Naive thymus-derived CD4-positive, alpha-beta T cell (primary cell): ENCODE measurements at places on chromosomes 7 and 10.
A peak's percentile ranks its signal among the peaks of the same experiment; 100 is the strongest.

GRCh38 chr7:111802194-111802772 lies 240.0 kb upstream of the IMMP2L start:
- no peak for DNase-seq

- DNase-seq = no peak
These were observed 80.0 kb downstream of the RBM33 start for GRCh38 chr7:155724327-155725005.

DNA sequence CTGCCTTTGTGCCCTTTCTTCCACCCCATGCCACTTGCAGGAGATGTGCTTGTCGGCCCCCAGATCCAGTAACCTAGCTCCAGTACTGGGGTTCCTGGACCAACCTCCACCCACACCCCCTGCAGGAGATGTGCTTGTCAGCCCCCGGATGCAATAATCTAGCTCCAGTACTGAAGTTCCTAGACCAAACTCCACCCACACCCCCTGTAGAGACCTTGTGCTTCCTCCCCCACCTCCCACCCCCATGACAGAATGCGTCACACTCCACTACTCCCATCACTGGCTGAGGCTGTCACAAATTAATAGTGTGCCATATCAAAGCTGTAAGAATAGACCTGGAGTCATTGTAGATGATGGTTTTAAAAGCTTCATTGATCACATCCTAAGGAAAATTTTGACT lies 185.0 kb downstream of the BICC1 start:
- no peak for DNase-seq

DNA sequence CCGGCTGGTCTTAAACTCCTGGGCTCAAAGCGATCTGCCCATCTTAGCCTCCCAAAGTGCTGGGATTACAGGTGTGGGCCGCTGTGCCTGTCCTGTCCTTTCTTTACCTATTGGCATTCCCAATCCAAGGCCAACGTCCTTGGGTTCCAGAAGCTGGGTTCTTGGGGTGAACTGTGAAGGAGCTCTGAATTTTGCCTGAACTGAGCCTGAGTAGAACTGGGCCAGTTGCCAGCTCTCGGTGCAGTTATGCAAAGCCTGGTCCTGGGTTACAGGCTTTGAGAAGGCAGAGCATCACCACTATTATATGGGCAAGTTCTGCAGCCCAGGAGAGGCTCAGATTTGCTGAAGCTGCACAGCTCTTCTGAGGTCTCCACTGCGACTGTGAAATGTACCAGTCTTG lies 24.6 kb upstream of the SH2D4B start:
- DNase-seq = no peak

DNA sequence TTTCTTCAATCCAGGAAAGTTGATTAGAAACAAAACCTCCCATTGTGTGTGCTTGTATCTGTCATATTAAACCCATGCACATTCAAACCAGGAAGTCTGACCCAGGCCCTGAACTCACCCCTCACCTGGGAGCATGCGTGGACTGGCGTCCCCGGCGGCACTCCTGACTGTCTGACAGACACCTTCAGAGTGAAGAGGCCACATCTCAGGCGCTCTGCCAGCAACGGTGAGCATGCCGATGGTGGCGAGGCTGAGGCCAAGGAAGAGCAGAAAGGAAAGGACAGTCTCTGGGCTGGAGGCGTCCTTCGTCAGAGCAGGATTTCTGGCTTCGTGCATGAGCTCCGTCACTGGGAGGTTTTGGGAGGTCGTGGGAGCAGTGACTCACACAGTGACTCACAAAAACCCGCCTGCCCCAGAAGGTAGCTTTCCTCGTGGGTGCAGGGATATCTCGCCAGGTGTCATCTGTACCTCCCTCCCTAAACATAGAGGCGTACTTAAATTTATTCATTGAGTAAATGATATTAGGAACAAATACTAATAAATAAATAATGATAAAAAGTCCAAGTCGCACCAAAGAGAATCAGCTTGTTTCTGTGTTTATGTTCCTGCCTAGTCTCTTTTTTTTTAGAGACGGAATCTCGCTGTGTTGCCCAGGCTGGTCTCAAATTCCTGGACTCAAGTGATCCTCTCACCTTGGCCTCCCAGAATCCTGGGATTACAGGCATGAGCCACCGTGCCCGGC lies 13.5 kb downstream of the IQCE start:
- no peak for DNase-seq

GRCh38 chr7:94183289-94183749 lies 179.2 kb upstream of the BET1 start:
- DNase-seq = no peak

DNA sequence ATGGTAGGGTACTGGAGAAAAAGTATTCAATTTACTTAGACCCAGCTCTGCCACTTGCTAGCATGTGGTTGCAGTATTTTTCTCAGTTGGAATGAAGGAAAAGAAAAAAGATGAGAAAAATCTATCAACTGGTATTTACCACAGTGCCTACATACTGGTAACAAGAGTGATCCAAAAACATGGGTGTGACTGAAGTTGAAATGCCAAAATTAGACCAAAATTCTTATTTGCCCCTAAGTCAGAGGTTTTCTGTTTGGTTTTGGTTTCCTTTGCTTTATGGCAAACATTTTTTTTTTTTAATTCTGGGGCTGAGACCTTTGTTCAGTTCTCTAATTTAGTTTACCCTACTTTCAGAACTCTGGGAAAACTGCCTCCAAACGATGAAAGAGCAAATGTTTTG lies 12.3 kb downstream of the HYCC1 start:
- no peak for DNase-seq

DNA sequence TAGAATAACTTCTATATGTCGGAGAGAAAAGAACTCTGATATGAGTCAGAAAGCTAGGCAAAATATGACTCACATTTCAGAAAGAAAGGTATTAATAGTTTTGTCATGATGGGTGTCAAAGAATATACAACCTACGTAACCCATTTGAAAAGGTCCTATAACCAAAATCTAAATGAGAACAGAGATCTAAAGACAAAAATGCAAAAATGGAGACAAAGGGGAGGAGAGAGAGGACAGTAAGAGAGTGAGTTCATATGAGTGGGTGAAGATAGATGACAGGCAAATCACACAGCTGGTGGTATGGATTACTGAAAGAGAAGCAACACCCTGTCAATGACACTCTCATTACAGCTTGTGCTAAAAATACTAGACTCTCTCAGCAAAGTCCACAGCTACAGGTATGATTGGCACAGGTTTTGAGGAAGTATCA lies 25.6 kb downstream of the ANKMY2 start:
- no peak for DNase-seq

DNA sequence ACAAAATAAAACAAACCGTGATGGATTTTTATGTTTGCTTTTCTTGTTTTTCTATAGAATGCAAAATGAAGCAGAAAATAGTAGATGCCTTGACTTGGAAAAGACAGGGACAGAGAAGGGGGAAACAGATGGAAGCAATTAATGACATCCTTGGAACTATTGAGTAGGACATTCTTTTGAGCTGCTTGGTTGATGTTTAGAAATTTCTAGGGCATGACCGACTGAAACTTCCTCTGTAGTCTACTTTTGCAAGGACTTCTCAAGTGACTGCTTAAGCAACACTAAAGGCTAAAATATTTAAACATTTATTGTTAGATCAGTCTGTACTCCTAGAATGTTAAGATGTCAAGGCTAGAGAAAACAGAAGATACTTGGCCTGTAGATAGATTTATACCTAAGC lies 49.4 kb downstream of the VCL start:
- DNase-seq = no peak

- no peak for DNase-seq
These were observed at the start of gene PON1 for GRCh38 chr7:95324431-95324830. Gene PON1 (minus strand): TSS chr7:95324532. CDS start chr7:95324475, 57 bp downstream.

- DNase-seq = no peak
These were observed 20.5 kb downstream of the TMEM270 start for GRCh38 chr7:73881352-73882046.

- DNase-seq = no peak
These were observed 129.1 kb upstream of the FOXK1 start for GRCh38 chr7:4552985-4553384.

GRCh38 chr7:119959811-119960210 lies 313.2 kb upstream of the KCND2 start:
- no peak for DNase-seq

DNA sequence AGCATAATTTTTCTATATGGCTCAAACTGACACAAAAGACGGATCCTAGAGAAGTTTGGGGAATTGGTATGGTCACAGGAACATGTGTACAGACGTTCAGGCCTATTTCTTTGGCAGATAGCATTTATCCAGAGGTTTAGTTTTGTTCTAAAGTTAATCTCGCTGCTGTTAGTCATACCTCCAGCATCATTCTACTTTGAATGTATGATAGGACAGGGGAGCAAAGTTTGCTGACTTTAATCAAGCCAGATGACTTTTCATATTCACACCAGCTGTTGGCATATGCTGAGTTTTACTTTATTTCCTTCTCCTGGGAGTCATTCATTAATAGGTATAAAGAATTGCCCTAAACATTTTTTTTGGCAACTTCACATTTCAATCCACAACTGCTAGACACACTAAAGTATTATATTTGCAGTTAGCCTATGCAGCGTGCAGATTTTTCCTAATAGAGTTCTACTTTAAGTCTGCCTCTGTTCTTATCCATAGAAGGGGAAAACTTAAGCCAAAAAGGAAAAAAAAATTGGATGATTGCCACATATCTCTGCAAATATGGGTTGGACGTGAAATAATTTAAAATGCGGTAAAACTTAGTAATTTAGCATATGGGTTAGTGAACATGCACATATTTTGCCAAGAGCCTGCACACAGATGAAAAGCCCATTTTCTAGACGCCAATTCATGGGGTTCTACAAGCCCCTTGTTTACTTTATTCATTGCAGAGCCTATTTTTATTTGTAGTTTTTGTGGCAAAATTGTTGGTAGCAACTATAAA lies 213.1 kb downstream of the C7orf25 start:
- no peak for DNase-seq

GRCh38 chr7:1224086-1224716 lies 8.5 kb upstream of the UNCX start:
- DNase-seq = no peak

DNA sequence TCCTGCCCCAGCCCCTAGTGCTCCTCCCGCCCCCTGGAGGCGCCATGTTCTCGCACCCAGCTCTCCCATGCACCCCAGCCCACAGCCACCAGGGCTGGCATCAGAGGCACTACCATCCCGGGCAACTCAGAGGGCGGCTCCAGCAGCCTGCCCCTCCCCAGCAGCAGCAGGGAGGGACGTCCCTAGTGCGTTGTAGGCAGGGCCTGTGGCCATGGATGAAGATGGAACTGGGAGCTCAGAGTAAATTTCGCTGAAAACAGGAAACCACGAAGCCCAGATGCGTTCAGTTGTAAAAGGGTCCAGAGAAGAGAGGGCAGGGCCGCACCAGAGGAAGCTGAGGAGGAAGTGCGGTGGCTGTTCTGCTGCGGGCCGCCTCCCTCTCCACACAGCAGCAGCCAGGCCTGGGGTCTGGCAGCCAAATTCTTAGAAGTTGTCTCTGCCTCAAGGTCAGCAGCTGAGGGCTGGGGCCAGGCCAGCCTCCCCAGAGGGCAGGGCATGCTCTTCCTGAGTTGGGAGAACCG lies 24.6 kb downstream of the VSIR start:
- peak; percentile 71 for DNase-seq

DNA sequence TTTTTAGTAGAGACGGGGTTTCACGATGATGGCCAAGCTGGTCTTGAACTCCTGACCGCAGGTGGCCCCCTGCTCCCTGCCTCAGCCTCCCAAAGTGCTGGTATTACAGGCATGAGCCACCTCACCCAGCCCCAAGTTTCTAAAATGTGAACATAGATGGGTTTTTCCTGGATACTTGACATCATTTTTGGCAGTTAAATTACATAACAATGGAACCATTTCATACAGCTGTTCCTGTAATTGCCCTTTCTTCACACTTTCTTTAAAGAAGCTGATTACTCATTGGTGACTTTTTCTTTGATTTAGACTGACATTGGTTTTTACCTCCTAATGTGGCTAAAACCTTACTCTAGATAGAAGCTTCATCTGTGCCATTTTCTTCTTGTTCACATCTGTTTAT lies 5.9 kb downstream of the ZKSCAN1 start:
- DNase-seq = no peak

- DNase-seq = no peak
These were observed 679.7 kb upstream of the LRRTM3 start for GRCh38 chr10:66246177-66246576.

DNA sequence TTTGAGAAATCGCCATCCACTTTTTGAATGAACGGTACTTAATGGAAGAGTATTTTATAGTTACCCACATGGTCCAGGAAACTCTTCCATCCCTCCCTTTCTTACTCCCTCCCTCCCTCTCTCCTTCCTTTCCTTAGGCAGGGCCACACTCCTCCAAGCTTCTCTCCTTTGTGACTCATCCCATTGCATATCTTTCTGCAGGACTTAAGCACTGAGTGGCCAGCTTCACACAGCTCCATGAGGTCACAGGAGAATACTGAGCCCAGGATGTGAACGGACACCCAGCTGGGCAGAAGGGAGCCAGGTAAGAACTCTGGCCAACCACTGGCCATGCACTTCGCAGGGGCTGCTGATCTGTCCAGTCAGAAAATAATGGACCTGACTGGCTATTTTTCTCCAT lies 189.7 kb upstream of the ADCY1 start:
- DNase-seq = no peak

DNA sequence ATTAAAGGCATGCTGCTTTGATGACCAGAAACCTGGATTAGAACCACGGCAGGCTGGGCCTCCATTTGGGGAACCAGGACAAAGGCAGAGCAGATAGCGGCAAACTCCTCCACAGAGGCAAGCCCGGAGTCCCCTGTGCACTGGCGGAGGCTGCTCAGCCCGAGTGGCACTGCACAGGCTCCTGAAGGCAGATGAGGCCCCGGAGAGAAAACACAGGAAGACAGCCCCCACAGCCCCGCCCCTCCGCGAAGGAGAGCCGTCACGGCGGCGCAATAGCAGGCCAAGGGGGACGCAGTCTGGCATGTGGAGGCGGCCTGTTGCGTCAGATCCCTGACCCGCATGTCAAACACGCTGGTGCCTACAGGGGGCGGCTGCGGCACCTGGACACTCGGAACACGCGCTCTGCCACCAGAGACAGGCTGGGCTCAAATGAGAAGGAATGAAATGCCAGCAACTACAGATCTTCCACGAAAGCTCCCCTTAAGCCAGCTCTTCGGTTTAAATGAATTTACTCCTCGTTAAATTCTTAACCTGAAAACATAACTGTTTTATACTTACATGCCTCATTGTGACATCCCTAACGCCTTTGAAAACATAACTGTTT lies 128.5 kb downstream of the MAD1L1 start:
- DNase-seq = peak; percentile 43

DNA sequence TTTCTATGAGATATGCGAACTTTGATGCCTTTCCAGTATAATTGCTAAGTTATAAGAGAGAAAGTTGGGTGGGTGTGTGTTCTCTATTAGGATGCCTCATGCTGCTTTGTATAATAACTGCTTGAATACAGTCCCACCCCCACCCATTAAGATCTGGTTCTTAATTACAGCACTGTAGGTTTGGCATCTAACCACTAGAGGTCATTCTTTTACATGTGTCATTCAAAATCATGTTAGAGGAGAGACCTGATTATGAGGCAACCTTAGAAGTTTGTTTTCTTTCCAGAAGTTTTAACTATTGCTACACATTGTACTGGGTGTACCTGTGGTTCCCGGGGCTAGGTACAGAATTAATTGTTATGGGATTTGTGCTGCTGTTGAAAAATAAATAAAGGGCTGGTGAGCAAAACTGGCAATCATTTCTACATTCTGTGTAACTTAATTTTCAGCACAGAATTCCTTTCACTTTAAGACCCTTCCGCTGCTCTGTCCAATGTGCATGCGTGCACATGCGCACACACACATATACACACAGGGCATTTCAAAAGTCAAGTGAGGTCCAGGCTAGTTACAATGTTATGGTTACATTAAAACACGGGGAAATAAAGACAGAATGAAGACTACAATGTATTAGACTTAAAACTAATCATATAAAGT lies 1156.3 kb downstream of the SORCS3 start:
- DNase-seq = no peak

- no peak for DNase-seq
These were observed 2.0 kb upstream of the ANLN start for GRCh38 chr7:36387435-36388231.
